ENCODE measurements at places on chromosomes 12 and 14.

DNA sequence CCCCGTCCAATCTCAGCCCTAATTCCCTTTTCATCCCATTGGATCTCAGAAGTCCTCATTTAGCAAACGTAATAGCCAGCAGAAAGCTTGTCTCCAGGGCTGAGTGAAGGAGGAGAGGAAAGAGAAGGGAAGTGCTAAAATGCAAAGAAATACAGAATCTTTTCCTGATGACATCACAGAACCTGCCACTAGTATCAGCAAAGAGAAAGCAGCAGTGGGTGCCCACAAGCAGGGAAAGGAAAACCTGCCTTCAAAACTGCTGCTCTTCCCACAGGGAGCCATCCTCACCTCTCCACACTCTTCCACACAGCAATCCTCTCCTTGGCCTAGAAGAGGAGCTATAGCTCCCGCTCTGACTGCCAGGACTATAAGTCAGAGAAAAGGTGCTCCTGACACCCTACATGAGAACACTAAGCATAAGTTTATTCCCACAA, 11.3 kb downstream of the MED13L start:
- peak; percentile 62 for DNase-seq

DNA sequence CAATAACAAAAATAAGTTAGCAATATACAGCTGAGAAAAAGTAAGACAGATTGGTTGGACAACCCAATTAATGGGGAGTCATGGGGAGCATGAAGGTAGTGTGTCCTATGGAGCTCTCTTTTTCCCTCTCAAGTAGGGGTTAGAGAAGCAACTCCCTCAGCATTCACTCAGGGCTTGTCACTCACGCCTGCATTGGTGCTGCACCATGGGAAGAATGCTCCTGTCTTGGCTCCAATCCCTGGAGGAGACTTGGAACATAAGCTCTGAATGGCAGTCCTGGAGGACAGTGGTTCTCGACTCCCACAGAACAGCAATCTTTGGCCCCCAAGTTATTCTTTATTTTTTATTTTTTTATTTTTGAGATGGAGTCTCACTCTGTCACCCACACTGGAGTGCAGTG, 113.8 kb downstream of the DAAM1 start:
- no peak for DNase-seq

DNA sequence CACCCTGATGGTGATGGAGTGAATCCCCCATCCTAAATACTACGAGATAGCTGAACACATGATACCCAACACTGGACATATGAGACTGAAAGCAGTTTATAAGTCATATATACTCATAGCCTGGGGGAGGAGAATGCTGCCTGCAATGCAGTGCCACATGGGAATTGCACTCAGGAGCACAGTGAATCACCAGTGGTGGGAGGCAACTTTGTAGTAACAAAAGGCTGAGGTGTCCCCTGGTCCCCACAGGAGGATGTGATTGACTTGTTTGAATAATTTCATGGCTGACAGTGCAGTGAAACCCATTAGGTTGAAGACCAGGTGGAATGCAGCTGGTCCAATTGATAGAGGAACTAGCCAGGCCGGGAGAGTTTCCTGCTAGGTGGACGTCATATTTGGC, 20.2 kb downstream of the CCDC38 start:
- peak; percentile 0 for DNase-seq

DNA sequence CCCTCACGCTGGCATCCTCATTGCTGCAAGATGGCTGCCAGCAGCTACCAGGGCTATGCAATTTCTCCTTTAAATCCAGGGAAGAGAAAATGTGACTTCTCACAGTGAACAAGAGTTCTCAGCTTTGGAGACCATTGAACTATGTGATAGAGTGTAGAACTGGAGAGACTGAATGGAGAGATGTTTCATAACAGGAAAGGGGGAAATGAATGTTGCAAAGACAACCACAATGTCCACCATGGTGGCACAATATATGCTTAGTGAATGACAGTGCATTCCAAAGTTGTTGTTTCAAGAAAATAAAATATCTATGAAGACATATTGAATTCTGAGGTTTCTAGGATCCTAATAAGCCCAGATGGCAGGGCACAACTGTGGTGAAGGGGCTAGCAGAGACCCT, 13.2 kb upstream of the COCH start:
- no peak for DNase-seq

DNA sequence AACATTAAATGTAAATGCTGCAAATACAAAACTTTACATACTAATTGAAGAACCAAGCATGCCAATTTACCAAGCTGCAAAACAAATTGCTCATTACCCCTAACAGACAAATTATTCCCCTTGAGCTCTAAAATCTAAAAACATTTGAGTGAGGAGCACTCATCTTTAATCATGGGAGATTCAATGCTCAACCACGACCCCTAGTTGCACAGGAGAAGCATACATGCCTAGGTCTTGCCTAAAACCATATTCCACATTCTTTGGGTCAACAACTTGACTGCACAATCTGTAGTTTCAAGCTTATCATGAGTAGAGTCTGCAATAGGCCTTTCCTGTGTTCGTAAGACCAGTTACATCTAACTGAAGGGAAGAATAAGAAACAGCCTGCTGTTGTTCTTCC, 69.7 kb downstream of the MGAT4C start:
- no peak for DNase-seq

DNA sequence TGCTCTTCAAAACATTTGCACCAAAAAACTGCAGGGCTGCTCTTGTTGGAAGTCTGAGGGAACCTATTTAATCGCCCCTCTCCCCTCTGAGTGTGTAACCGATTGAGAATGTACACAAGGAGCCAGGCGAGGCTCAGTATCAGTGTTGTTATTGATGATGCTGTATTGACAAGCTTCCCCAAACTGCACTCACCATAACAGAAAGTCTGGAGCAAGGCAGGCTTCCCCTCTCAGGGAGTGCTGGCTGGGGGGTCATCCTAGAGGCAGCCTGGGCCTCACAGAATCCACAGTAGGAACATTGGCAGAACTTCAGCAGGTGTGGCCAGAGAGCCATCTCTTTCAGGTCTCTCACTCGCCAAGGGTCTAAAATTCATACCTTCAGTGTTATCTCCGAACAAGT, 58.1 kb upstream of the TUNAR start:
- no peak for DNase-seq

- peak; percentile 28 for DNase-seq
Measured at GRCh38 chr14:100872259-100873095, 31.0 kb downstream of the RTL1 start.

DNA sequence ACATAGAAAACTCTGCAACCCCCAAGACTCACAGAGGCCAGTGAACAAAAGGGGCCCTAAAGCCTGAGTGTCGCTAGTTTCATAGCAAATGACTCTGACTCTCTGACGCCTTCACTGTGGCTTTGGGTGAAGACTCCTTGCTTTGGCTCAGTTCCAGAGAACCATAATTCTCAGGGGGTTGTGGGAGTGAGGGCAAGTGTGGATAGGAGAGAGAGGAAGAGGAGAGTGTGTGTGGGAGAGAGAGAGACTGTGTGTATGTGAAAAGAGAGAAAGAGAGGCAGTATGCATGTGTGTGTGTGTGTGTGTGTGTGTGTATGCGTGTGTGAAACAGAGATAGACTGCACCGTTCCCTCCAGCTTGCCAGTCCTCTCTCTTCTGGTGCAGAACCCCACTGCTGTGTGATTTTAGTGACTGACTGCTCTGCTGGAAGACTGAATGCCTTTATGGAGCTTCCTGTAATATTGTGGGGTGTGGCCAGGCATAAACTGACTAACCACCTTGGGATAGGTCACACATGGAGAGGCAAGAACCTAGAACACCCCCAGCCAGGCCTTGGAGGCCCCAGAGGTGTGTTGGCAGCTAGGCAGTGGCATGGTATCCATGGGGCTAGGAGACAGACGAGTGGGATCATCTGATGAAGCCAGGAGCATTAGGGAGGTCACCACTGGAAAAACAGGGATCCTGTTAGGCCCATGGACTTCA, 45.9 kb upstream of the STXBP6 start:
- no peak for DNase-seq

- no peak for DNase-seq
Measured at GRCh38 chr12:79524507-79525148, 166.1 kb downstream of the PAWR start.

- peak; percentile 57 for DNase-seq
Measured at GRCh38 chr12:48765753-48766162, 23.1 kb downstream of the ADCY6 start.

- peak; percentile 72 for DNase-seq
Measured at GRCh38 chr12:108825201-108825950, 32.0 kb downstream of the SSH1 start.

GRCh38 chr12:123645878-123646277, 12.2 kb downstream of the GTF2H3 start:
- DNase-seq = no peak

DNA sequence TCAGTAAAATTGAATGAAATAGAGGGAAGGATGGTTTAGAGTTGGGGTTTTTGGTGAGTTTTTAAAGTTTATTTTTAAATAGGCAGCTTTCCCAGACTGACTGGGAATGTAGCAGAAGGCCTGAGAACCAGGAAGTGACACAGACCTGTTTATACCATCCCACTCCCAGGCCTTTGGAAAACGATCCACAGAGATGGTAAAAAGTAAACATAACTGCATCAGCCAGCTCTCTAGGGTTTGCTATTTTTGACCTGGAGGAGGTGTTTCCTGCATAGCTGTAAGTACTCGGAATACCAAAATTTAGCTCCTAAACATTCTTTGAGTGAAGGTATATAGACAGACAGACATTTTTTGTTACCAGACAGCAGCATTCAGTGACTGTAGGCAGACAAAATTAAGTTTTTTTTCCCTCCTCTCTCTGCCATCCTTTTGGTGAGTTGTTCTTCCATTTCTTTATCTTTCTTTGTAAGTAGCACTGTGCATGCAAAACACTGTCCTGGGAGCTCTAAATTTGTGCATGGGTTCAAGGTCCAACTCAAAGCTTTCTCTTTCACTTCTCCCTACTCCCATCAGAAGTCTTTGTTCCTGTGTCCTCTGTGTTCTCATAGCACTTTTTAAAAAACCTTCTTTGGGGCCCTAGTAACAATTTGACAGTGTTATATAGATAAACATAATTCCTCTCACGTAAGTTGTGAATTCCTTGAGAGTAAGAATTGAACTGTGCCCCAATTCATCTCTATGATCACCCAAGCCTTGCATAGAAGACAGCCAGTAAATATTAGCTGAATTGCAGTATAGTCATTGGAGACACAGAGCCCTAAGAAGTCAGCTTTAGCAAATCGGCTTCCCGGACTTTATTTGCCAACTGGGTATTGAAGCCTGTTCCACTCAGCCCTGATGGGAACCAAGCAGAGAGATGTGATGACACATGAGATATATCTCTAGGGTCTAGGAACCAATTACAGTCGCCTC, 37.4 kb downstream of the SUSD6 start:
- peak; percentile 83 for DNase-seq

GRCh38 chr12:96502477-96502876, 13.1 kb downstream of the CFAP54 start:
- no peak for DNase-seq

DNA sequence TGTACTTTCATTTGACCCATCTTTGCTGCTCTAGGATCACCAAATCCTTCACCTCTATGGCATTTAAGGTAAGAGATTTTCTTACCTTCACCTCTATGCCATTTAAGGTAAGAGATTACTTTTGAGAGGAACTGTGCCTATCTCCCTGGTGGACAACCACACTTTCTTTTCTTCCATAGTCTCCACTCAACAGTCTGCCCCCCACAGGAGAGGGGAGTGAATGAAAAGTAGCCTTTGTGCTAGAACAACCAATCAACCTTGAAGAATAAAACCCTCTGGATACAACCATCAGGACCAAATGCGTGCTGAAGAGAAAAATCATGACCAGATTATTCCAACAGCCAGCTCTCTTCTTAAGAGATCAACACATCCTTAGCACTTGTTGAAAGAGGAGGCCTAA, 258.6 kb upstream of the TMPO start:
- DNase-seq = no peak

DNA sequence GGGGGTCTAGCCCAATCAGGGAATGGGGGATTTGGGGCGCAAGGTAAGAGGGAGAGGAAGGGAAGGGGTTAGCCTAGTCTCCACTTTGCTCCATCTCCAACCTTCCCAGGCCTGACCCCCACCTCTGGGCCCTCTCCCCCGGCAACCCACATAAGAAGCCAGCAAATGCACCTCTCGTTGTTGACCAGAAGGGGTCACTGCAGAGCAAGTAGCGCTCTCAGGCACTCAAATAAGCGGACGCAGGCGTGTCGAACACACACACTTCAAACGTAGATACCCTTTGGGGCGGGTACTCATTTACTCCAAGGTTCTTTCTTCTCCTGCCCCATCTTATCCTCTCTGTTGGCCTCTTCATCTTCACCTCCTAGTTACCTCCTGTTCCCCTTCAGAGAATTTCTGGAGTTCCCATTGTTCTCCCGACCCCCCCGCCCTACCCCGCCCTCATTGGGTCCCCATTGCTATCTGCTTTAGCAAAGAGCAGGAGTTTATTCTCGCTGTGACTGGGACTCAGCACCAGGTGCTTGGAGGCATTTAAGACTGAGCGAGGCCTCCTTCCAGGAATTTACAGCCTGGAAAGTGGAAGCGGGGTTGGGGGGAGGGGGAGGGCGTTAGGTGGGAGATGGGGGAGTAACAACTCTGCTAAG, 1.5 kb upstream of the SRRM4 start:
- DNase-seq = peak; percentile 27

- DNase-seq = no peak
Measured at GRCh38 chr12:120362516-120363273, 6.3 kb downstream of the MSI1 start.

DNA sequence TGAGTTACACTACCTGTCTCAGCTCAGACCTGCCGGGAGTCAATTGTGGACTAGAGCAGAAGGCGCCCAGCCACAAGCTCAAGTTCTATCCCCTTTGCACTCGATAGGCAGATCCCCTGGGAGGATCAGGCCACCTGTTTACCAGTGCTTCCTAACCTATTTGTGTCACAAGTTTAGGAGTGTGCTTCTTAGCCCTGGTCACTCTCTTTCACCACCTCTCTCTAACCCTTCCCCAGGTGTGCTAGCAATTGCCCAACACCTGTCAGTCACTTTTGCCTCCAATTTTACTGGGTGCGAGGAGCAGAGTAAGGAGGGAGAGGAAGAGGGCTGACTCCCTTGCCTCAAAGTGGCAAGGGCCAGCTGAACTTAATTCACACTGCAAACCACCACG, 745 bp upstream of the NAA30 start:
- DNase-seq = no peak

GRCh38 chr14:100031506-100032281, 33.5 kb upstream of the EVL start:
- peak; percentile 99 for DNase-seq

GRCh38 chr12:104677441-104678089, 220.8 kb downstream of the CHST11 start:
- no peak for DNase-seq

- DNase-seq = peak; percentile 56
Measured at GRCh38 chr12:18799561-18799960, 61.6 kb downstream of the CAPZA3 start.

GRCh38 chr14:68652433-68652690, 140.5 kb downstream of the ZFP36L1 start:
- no peak for DNase-seq

- DNase-seq = no peak
Measured at GRCh38 chr14:104817930-104818713, 17.2 kb downstream of the ZBTB42 start.
